ENCODE measurements at places on chromosomes 16 and 17. TPM values are rescaled to one million over a fixed set of nuclear protein-coding genes. Genes with fewer than 3 reads are reported as not detected.

- peaks cover 3% of the 10 kb centered on the region for H3K27me3 ChIP-seq
- peak; percentile 48 for DNase-seq
- H3K27ac ChIP-seq, result no peak overlapping the region
Observed at GRCh38 chr17:73390851-73391250, 79.0 kb upstream of the CDC42EP4 start.

- H3K36me3 ChIP-seq, result no peaks in the 10 kb centered on the region
- H3K4me3 ChIP-seq, result no peak overlapping the region
Observed at GRCh38 chr16:64780445-64780844, 341.4 kb downstream of the CDH11 start.

DNA sequence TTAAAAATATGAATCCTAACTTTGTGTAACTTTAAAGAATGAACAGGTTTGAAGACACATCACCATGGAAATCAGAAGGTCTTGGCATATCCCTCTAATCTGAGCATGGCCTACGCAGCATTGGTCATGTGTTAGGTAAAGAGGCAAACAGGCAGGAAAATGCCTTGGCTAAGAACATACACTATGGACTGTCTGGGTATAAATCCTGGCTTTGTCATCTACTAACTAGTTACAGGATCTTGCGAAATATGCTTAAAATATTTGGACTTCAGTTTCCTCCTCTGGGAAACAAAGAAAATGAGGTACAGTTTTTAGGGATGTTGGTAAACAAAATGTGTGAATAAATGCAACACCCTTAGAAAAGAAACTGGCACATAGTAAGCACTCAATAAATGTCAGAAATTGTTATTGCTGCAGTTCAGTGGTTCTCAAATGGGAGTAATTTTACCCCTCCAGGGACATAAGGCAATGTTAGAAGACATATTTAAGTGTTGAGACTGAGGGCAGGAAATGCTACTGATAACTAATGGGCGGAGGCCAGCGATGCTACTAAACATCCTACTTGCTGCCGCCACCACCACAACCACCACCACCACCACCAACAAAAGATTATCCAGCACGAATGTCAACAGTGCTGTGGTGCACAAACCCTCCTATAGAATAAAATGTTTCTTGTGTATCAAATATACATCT lies 770.8 kb upstream of the SOX9 start:
- H3K36me3 ChIP-seq, result no peaks in the 10 kb centered on the region
- H3K27ac ChIP-seq, result no peak overlapping the region
- DNase-seq, result no peak
- no peaks in the 10 kb centered on the region for H3K27me3 ChIP-seq
- no peaks in the 10 kb centered on the region for H3K4me1 ChIP-seq

DNA sequence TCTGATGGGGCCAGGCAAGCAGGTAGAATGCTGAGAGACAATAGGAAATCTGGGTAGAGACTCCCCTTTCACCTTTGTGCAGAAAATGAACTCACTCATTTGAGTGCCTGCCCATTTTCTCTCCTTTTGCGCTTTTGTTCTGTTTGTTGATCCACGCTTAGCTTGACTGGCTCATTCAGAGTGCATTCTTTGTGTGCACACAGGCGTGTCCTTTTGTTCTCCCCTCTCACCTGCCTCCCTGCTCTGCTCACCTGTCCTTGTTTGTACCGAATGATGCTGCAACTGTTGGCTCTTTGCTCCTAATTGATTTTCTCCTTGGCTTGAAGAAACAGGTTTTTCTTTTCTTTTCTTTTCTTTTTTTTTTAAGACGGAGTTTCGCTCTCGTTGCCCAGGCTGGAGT lies 15.8 kb downstream of the PGS1 start:
- H3K27ac ChIP-seq, result no peak overlapping the region
- no peaks in the 10 kb centered on the region for H3K27me3 ChIP-seq
- H3K36me3 ChIP-seq, result peaks cover 30% of the 10 kb centered on the region
- DNase-seq, result peak; percentile 39

- peaks cover 10% of the 10 kb centered on the region for H3K4me1 ChIP-seq
- H3K4me3 ChIP-seq, result no peak overlapping the region
- no peaks in the 10 kb centered on the region for H3K27me3 ChIP-seq
- DNase-seq, result no peak
- no peaks in the 10 kb centered on the region for H3K36me3 ChIP-seq
- no peak overlapping the region for H3K27ac ChIP-seq
Observed at GRCh38 chr16:73735018-73735417, 561.6 kb upstream of the PSMD7 start.

- no peaks in the 10 kb centered on the region for H3K4me1 ChIP-seq
- H3K27me3 ChIP-seq, result no peaks in the 10 kb centered on the region
- no peaks in the 10 kb centered on the region for H3K36me3 ChIP-seq
Observed at GRCh38 chr17:27593232-27593856, 37.6 kb upstream of the LGALS9 start.

DNA sequence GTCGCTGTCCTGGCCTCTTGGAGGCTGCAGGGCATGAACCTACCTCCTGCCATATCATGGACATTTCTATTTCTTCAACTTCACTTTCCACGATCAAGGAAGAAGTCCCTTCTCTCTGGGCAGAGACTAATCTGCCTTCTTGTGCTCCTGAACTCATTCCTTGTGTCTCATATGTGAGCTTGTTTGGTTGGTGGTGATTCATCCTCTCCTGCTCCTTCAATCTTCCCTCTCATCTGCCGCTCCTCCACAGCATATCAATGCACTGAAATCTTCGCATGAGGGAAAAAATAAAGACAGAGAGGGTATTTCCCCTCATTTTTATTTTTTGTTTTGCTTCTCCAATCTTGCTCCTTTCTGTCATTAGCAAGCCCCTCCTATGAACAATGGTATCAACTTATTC lies 571.7 kb upstream of the GOT2 start:
- H3K27me3 ChIP-seq, result no peaks in the 10 kb centered on the region
- no peak for DNase-seq
- no peak overlapping the region for H3K4me3 ChIP-seq
- H3K27ac ChIP-seq, result no peak overlapping the region
- H3K36me3 ChIP-seq, result no peaks in the 10 kb centered on the region

DNA sequence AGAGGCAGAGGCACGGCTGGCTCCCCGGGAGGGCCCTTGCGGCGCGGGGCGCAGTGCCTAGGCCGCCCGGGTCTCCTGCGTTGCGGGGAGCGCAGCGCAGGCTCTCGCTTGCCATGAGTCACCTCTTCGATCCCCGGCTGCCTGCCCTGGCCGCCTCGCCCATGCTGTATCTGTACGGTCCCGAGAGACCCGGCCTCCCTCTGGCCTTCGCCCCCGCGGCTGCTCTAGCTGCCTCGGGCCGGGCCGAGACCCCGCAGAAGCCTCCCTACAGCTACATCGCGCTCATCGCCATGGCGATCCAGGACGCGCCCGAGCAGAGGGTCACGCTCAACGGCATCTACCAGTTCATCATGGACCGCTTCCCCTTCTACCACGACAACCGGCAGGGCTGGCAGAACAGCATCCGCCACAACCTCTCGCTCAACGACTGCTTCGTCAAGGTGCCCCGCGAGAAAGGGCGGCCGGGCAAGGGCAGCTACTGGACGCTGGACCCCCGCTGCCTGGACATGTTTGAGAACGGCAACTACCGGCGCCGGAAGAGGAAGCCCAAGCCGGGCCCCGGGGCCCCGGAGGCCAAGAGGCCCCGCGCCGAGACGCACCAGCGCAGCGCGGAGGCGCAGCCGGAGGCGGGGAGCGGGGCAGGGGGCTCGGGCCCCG lies 390 bp downstream of the FOXL1 start:
- H3K4me1 ChIP-seq, result peaks cover 13% of the 10 kb centered on the region
- H3K27me3 ChIP-seq, result no peaks in the 10 kb centered on the region
- DNase-seq, result peak; percentile 65

GRCh38 chr17:45693792-45694191 lies 90.3 kb upstream of the CRHR1 start:
- no peaks in the 10 kb centered on the region for H3K4me1 ChIP-seq
- no peak for DNase-seq
- H3K27me3 ChIP-seq, result peaks cover 45% of the 10 kb centered on the region
- no peak overlapping the region for H3K27ac ChIP-seq
- H3K4me3 ChIP-seq, result no peak overlapping the region

DNA sequence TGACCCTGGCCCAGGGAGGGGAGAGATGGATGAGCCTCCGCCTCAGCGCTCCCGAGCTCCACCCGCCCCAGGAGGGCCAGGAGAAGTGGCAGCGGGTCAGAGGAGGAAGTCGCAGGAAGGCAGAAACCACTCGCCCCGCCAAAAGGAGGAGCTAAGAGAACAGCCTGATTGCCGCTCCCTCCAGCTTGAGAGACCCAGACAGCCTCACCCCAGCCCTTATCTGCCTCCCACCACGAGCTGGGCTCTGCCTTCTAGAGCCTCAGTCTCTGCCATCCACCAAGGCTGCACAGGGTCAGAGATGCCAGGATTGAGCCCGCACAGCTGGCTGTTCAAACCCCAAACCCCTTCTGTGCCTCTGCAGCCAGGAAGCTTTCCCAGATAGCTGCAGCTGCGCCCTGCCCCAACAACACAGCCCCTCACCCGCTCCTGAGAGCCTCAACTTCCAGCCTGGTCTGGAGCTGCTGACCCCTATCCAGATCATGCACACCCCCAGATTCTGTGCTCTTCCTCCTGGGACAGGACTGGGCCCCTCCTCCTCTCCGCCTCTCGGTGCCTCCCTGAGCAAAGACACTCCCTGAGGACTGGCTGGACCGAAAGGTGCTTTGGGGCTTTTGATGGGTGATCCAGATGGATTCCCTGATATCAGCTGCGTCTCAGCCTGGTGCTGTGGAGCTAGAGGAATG lies 1.0 kb upstream of the ATP2A3 start:
- peak; percentile 92 for DNase-seq
- H3K4me1 ChIP-seq, result peaks cover 4% of the 10 kb centered on the region
- peaks cover 41% of the 10 kb centered on the region for H3K27me3 ChIP-seq
- H3K27ac ChIP-seq, result no peak overlapping the region
- no peaks in the 10 kb centered on the region for H3K36me3 ChIP-seq

DNA sequence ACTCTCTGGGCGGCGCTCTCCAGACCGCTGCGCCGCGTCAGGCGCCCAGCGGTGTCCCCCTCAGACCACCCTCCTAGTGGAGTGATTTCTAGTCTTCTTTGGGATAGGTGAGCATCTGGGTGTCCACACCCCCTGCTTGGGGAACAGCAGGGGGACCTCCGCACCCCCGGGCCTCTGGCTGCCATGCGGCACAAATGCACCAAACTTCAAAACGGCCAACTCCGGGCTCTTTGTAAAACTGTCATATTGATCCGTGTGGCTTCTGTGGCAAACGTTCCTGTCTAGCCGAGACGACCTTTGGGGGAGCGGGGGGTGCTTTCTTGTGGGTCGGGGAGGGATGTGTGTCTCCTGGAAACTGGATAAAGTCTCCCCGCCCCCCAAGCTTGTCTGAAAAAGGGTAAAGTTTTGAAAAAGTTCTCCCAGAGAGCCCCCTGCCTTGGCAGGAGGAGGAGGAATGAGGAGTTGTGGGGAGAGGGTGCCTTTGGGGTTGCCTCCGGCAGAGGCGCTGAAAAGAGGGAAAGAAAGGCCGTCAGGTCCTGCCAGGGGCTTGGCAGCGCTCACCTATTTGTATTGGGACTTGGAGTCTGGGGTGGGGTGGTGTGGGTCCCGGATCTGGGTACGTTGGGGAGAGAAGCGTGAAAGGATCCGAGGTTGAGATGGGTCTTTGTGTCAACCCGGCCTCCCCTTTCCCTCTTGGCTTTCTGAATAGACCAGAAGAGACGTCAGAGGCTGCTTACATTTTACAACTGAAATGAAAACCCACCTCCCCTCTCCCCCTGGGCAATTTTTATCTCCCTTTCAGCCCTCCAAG lies 2.2 kb upstream of the CHD3 start:
- DNase-seq, result peak; percentile 92
- H3K27ac ChIP-seq, result peak overlapping the region; percentile 75
- peaks cover 44% of the 10 kb centered on the region for H3K4me1 ChIP-seq
- H3K4me3 ChIP-seq, result peak overlapping the region; percentile 95

GRCh38 chr17:80492343-80493136 lies 16.1 kb upstream of the NPTX1 start:
- peak; percentile 74 for DNase-seq
- peaks cover 20% of the 10 kb centered on the region for H3K27me3 ChIP-seq
- peak overlapping the region; percentile 26 for H3K4me3 ChIP-seq
- H3K36me3 ChIP-seq, result no peaks in the 10 kb centered on the region

- H3K4me1 ChIP-seq, result peaks cover 33% of the 10 kb centered on the region
- peaks cover 37% of the 10 kb centered on the region for H3K27me3 ChIP-seq
- peak; percentile 96 for DNase-seq
- no peak overlapping the region for H3K4me3 ChIP-seq
Observed at GRCh38 chr17:49016775-49017463, 19.7 kb downstream of the IGF2BP1 start.

GRCh38 chr17:3207367-3207766 lies at the start of gene OR1A1:
Gene OR1A1 (plus strand): TSS chr17:3207667. CDS start chr17:3215621, 7,954 bp downstream.
- H3K4me3 ChIP-seq, result no peak within 1 kb of the TSS
- no peak within 1 kb of the TSS for H3K27ac ChIP-seq
- no peaks in the 10 kb centered on the region for H3K27me3 ChIP-seq
- no peaks in the 10 kb centered on the region for H3K4me1 ChIP-seq
- no peaks in the 10 kb centered on the region for H3K36me3 ChIP-seq

The RASL10B gene
- total RNA-seq, result 2.7 TPM

The WNK4 gene
- under 0.01 TPM for total RNA-seq

The PPM1E gene
- total RNA-seq, result under 0.01 TPM

The HBQ1 gene
- not detected for total RNA-seq

The TRPV2 gene
- total RNA-seq, result 62.5 TPM

The SHISA6 gene
- total RNA-seq, result not detected

The NACA2 gene
- total RNA-seq, result not detected

The P2RX5 gene
- 0.36 TPM for total RNA-seq

The MPRIP gene
- 149 TPM for total RNA-seq

The MAP3K3 gene
- total RNA-seq, result 53.0 TPM

Measured in osteoblast (primary cell).